ENCODE measurements at places on chromosomes 13 and 19. TPM values are rescaled to one million over a fixed set of nuclear protein-coding genes. Genes with fewer than 3 reads are reported as not detected.
A peak's percentile ranks its signal among the peaks of the same experiment; 100 is the strongest.

KASH5 gene
- total RNA-seq, result not detected

NALCN gene
- total RNA-seq, result 0.63 TPM

KLF1 gene
- not detected for total RNA-seq

SHISA7 gene
- total RNA-seq, result not detected

SYDE1 gene
- 42.8 TPM for total RNA-seq

DIRAS1 gene
- total RNA-seq, result 19.2 TPM

DNA sequence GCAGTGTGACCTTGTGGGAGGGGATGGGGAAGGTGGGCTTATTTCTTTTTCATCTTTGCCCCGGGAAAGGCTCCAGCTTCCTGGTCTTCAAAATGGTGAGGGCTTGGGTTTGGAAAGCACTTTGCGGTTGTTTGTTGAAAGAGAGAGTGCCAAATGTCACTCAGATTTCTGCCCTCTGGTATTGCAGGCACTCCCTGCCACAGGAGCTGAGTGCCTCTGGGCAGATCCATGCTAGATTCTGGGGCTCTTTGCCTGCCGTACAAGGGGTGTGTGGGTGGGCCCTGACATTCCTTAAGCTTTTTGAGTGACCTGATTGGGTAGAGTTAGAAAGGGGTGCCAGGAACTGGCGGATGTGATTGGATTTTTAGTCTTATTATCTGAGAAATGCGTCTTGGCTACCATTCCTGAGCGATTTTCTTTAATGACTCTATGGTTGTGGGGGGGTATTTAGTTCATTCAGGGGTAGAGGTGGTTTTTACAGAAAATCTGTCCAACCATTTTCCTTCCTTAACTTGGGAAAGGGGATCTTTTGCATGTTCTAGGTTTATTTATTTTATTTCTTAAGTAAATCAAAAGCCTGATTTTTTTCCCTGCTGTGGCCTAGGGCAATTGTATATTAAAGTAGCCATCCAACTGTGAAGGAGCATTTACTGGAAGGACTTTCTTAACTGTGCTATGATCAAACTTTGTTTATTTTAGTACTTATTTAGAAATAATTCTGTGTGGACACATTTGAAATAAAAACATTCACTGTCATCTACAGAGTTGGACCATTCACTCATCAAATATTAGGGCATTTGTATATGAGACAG lies 3.2 kb downstream of the ARHGAP35 start:
- peak overlapping the region; percentile 99 for H3K27ac ChIP-seq
- no peaks in the 10 kb centered on the region for H3K36me3 ChIP-seq
- no peak for DNase-seq
- peak overlapping the region; percentile 92 for H3K4me3 ChIP-seq
- H3K27me3 ChIP-seq, result no peaks in the 10 kb centered on the region
- peaks cover 77% of the 10 kb centered on the region for H3K4me1 ChIP-seq

DNA sequence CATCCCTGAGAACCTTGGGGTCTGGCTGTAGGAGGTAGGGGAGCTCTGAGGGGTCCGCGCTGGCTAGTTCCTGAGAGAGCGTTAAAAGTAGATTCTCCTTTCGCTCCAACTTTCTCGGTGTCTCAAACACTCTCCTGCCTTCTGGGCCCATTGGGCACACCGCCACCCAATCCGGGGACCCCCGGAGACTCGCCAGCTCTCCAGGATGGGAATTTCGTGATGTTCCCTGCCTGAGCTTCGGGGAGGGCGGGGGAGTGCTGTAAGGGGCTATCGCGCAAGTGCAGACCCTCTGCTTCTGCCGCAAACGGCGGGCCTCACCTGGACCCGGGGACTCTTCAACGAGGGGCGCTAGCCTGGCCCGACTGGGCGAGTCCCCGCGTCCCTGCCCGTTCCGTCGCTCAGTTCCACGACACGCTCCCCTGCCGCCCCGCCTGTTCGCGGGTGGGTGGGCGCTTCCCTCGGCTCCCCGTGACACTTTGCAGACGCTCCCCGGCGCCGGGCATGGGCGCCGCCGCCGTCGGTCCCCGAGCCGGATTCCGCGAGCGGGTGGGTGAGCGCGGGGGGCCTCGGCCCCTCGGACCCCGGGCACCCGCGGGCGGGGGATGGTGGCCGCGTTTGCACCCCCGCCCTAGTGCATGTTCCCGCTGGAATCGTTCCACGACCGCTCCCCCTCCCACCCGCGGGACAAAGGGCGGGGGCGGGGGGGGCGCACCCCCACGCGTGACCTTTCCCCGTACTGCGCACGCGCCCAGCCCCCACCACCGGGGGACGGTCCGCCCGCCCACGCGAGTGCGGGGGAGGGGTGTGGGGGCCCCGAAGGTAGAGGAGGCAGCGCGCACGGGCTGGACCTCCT lies at the start of gene CCDC106:
TSS of gene CCDC106 (plus strand) at position 481 of the 853 bp plus-strand sequence. CDS start 835 bp downstream, outside the sequence.
- H3K27me3 ChIP-seq, result no peaks in the 10 kb centered on the region
- H3K36me3 ChIP-seq, result no peaks in the 10 kb centered on the region
- H3K4me3 ChIP-seq, result peak within 1 kb of the TSS; percentile 74
- H3K4me1 ChIP-seq, result peaks cover 73% of the 10 kb centered on the region
- DNase-seq, result no peak

DNA sequence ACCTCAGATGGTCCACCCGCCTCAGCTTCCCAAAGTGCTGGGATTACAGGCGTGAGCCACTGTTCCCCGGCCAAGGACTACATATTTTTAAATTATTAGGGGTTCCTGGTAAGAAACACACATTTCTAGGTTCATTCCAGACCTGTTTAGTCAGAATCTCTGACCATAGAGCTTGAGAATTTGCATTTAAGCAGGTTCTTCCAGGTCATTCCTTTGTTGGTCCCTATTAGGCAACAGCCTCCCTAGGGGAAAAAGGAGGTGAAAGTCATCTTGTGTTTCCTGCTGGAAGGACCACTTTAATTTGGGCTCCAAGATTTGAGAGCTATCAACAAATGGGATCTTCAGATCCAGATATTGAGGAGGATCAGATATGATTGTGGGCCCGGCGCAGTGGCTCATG lies 16.3 kb downstream of the S1PR2 start:
- H3K4me1 ChIP-seq, result no peaks in the 10 kb centered on the region
- no peaks in the 10 kb centered on the region for H3K36me3 ChIP-seq
- H3K27ac ChIP-seq, result no peak overlapping the region
- H3K27me3 ChIP-seq, result no peaks in the 10 kb centered on the region

DNA sequence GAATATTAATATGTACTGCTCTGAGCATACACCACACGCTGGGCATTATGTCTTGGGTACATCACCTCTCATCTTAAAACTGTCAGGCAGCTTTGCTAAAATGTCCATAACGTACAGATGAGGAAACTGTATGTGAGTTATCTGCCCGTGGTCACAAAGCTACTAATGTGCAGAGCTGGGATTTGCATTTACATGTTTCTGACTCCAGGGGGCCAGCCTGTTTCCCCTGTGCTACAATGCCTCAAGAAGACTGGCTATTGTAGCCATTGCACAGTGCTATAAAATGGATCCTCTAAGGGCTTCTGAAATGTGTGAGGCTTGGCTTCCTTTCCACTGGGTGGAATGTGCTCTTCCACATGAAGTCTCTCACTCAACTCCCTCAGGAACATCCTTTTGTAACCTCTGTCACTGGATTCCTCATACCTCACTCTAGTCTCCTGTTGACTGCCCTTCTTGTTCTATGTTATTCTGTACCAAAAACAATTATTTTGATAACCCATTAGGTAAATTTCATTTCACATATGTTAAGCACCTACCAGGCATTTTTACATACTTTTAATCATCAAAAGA lies 95.6 kb upstream of the HTR2A start:
- no peaks in the 10 kb centered on the region for H3K4me1 ChIP-seq
- DNase-seq, result no peak
- no peak overlapping the region for H3K4me3 ChIP-seq
- no peaks in the 10 kb centered on the region for H3K36me3 ChIP-seq
- no peak overlapping the region for H3K27ac ChIP-seq

- peak; percentile 66 for DNase-seq
- H3K27ac ChIP-seq, result no peak overlapping the region
- H3K4me1 ChIP-seq, result no peaks in the 10 kb centered on the region
- H3K27me3 ChIP-seq, result no peaks in the 10 kb centered on the region
- H3K4me3 ChIP-seq, result no peak overlapping the region
Measured at GRCh38 chr19:32130332-32130731, 215.1 kb upstream of the ZNF507 start.

GRCh38 chr13:46307554-46307953 lies 79.5 kb downstream of the RUBCNL start:
- H3K4me1 ChIP-seq, result no peaks in the 10 kb centered on the region
- no peaks in the 10 kb centered on the region for H3K27me3 ChIP-seq
- no peak overlapping the region for H3K4me3 ChIP-seq
- no peak for DNase-seq
- H3K27ac ChIP-seq, result no peak overlapping the region

GRCh38 chr13:95251641-95252040 lies 49.6 kb downstream of the ABCC4 start:
- no peaks in the 10 kb centered on the region for H3K4me1 ChIP-seq
- no peak overlapping the region for H3K4me3 ChIP-seq
- H3K27me3 ChIP-seq, result no peaks in the 10 kb centered on the region
- no peak overlapping the region for H3K27ac ChIP-seq

DNA sequence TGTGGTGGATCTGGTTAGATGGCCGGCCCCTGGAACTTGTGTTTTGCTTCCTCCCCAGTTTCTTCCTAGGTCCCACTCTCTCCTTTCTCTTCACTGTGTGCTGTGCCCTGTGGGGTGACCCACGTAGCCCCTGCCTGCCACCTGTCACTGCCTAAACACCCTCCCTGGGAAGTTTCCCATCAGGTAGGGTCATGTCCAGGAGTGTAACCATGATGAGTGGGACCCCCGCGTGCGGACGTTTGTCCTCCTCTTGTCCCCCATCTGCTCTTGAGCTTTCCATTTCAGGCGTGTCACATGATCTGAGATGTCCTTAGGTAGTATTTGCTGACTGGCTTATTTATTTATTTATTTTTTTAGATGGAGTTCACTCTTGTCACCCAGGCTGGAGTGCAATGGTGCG lies 61.3 kb downstream of the ARHGEF7 start:
- H3K36me3 ChIP-seq, result no peaks in the 10 kb centered on the region
- peaks cover 36% of the 10 kb centered on the region for H3K4me1 ChIP-seq
- peak overlapping the region; percentile 55 for H3K27ac ChIP-seq
- no peak overlapping the region for H3K4me3 ChIP-seq
- DNase-seq, result no peak
- no peaks in the 10 kb centered on the region for H3K27me3 ChIP-seq

DNA sequence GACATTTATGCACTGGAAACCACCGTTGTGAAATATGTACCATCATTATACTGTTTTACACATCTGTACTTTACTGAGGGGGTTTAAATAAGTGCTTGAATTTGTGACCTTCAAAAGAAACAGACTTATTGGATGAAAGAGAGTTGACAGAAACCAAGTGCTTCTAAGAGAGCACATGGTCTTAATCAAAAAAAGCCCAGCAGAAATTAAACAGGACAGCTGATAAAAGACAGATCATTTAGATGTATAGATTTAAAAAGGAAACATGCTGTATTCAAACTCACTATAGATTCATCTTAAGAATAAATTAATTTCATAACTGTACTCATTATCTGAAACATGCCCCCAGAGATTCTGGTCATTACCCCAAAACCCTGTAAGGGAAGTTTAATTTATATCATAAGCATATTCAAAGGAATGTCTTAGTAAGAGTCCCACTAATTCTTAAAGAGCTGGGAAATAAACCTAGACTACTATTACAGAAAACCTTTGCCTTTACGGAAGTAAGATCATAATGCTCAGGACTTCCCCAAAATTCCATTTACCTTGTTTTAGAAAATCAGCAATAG lies 421.8 kb downstream of the DCT start:
- no peaks in the 10 kb centered on the region for H3K36me3 ChIP-seq
- no peak overlapping the region for H3K4me3 ChIP-seq
- no peak overlapping the region for H3K27ac ChIP-seq
- no peak for DNase-seq
- H3K27me3 ChIP-seq, result no peaks in the 10 kb centered on the region

- H3K27ac ChIP-seq, result no peak overlapping the region
- no peak for DNase-seq
- peaks cover 29% of the 10 kb centered on the region for H3K4me1 ChIP-seq
- no peak overlapping the region for H3K4me3 ChIP-seq
- no peaks in the 10 kb centered on the region for H3K27me3 ChIP-seq
Measured at GRCh38 chr13:40994581-40995230, 24.4 kb downstream of the ELF1 start.

GRCh38 chr19:44847144-44848035 lies 1.3 kb downstream of the NECTIN2 start:
- peak overlapping the region; percentile 98 for H3K27ac ChIP-seq
- no peaks in the 10 kb centered on the region for H3K27me3 ChIP-seq
- no peaks in the 10 kb centered on the region for H3K36me3 ChIP-seq
- no peak for DNase-seq

GRCh38 chr19:56209091-56209490 lies 7.0 kb downstream of the ZSCAN5C start:
- DNase-seq, result no peak
- no peaks in the 10 kb centered on the region for H3K4me1 ChIP-seq
- H3K36me3 ChIP-seq, result no peaks in the 10 kb centered on the region
- H3K27me3 ChIP-seq, result peaks cover 4% of the 10 kb centered on the region
- no peak overlapping the region for H3K4me3 ChIP-seq
- no peak overlapping the region for H3K27ac ChIP-seq

DNA sequence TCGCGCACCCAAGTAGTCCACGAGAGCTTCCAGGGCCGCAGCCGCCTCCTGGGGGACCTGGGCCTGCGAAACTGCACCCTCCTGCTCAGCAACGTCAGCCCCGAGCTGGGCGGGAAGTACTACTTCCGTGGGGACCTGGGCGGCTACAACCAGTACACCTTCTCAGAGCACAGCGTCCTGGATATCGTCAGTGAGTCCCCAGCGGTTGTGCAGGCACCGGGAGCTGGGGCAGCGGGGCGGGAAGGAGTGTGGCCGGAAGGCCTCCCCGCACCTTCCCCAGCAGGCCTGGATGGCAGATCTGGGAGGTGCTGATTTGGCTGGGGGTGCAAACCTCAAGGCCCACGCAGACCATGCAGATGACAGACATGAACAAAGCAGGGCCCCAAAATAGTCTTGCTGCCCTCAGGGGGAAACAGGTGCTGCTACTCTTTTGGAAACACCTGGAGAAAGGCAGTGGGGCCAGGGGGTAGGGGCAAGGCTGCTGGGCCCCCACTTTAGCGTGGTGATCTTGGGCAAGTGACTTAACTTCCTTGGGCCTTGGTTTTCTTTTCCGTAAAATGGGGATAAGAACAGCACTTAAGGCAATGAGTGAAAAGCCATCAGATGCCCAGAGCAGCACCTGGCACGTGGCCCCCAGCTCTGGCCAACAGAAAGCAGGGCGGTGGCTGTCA lies 4.0 kb downstream of the MAG start:
- no peaks in the 10 kb centered on the region for H3K27me3 ChIP-seq
- DNase-seq, result no peak
- H3K4me3 ChIP-seq, result no peak overlapping the region
- no peak overlapping the region for H3K27ac ChIP-seq
- no peaks in the 10 kb centered on the region for H3K36me3 ChIP-seq
- H3K4me1 ChIP-seq, result no peaks in the 10 kb centered on the region

GRCh38 chr13:44755872-44756271 lies 179.7 kb upstream of the TSC22D1 start:
- H3K4me3 ChIP-seq, result no peak overlapping the region
- H3K27ac ChIP-seq, result no peak overlapping the region
- no peak for DNase-seq
- H3K27me3 ChIP-seq, result no peaks in the 10 kb centered on the region

GRCh38 chr19:55071129-55071502 lies 4.6 kb upstream of the EPS8L1 start:
- peaks cover 39% of the 10 kb centered on the region for H3K27me3 ChIP-seq
- DNase-seq, result no peak
- no peak overlapping the region for H3K27ac ChIP-seq
- no peaks in the 10 kb centered on the region for H3K36me3 ChIP-seq
